ENCODE measurements at places on chromosomes 1 and 21.

DNA sequence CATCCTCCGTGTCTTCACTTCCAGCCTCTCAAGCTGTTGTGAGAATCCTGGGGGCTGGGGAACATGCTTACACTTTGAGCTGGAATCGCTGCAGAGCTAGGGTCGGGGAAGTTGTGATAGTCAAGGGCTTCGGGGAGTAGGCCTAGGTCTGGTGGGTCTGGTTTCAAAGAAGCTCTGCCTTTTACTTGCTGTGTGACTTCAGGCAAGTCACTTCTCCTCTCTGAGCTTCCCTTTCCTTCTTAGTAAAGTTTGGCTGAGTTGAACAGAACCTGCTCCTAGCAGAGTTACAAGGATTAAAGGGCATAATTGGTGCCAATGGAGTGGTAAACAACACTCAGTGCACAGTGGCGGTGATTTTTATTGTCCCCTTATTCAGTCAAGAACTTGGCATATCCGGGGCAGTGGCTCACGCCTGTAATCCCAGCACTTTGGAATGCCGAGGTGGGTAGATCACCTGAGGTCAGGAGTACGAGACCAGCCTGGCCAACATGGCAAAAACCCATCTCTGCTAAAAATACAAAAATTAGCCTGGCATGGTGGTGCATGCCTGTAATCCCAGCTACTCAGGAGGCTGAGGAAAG lies 25.7 kb downstream of the ARHGEF19 start:
- no peak for DNase-seq

GRCh38 chr1:15543251-15543588 lies 16.6 kb downstream of the DNAJC16 start:
- no peak for DNase-seq

DNA sequence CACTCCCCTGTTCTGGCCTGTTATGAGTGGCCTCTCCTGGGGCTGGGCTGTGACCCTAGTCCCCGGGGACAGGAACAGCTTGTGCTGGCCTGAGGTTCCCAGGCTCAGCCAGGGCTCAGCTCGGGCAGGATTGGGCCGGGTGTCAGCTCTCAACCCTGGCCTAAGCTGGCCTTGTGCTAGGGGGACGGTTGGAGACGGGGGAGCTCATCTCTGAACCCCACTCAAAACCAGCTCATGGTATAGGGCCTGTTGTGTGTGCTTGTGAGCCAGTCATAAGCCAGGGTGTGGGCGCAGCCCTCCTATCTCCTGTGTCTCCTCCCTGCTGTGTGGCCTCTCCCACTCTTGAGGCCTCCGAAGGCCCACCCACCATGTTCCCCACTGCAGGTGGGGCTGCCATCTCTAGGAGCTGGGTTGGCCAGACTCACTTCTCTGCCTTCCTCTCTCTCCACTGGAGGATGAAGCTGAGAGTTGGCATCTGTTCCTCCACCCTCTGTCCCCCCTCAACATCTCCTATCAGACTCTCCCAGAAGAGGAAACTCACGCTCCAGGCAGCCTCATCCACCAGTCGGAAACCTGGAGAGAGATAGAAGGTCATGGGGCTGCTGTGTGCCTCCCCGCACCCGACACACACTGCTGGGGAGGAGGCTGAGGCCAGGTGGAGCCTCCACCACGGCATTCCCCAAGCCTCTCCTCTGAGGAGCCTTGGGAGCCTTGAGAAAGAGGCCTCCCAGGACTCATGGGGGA lies 1.4 kb downstream of the PEAR1 start:
- no peak for DNase-seq

- DNase-seq, result no peak
Measured at GRCh38 chr1:7177438-7178146, 392.3 kb downstream of the CAMTA1 start.

GRCh38 chr1:21659099-21659923 lies 9.8 kb downstream of the RAP1GAP start:
- DNase-seq, result peak; percentile 82

DNA sequence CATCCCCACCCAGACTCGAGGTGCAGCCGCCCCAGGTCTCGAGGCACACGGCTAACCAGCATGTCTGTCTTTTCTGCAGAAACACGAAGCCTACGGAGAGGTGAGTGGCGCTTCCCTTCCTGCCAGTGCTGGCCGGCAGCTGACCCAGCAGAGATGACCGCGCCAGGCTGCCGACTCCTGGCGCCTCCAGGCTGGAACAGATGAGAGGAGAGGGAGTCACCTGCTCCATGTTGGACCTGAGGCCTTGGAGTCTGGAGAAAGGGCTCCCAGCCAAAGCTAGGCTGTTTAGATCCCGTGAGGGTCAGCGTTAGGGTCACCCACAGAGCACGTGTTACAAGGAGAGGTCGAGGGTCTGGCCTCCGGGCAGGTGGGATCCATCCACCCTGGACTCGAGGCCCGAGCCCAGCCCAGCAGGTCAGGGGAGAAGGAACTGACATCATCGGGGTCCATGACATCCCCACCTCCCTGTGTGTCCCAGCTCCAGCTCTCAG lies 14.9 kb downstream of the COL6A2 start:
- DNase-seq, result no peak

DNA sequence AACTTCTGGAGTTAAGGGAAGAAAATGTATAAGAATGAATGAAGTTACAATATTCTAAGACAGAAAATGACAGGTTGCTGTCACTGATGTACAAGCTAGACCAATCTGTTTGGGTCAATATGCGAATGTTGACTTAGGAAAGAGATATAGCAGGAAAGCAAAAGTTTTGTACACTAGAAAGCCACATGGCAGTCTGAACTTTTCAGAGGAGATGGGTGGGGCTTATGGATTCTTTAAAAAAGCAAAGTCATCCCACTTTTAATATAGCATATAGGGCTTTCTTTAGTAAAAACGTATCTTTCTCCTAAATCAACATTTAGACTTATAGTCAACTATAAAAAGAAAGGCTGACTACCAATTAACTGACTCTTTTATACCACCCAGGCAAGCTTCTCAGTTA lies 381.2 kb downstream of the PTPRC start:
- no peak for DNase-seq

DNA sequence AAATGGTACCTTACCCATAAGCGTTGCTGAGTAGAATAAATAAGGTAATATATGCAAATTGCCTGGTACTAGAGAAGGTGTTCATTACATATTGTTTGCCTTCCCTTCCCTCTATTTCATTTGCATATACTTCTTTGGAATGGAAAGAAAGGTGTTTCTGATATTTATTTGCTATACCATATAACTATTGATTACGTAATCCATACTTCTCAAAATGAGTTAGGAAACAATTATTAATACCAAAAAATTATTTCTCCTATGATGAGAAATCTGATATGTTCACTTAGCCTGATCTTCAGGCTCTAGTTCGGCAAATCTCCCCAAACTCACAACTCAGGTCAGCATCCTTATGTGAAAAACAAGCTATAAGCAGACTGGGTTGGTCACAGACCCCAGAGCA lies 119.3 kb downstream of the DAB1 start:
- no peak for DNase-seq

DNA sequence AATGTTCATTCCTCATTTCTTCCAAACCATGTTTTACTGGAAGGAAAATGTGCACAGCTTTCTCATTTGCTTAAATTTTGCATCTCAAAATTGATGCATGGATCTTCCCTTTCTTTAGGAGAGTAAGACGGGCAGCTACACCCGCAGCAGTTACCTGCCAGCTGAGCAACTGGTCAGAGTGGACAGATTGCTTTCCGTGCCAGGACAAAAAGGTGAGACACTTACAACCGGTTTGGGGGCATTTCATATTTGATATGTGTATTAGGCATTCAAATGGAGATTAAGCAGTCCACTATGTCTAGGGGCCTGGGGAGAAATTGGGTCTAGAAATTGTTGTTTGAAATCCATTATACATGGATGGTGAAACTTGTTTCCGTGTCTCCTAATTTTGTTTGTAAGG lies 12.9 kb downstream of the C8A start:
- no peak for DNase-seq

DNA sequence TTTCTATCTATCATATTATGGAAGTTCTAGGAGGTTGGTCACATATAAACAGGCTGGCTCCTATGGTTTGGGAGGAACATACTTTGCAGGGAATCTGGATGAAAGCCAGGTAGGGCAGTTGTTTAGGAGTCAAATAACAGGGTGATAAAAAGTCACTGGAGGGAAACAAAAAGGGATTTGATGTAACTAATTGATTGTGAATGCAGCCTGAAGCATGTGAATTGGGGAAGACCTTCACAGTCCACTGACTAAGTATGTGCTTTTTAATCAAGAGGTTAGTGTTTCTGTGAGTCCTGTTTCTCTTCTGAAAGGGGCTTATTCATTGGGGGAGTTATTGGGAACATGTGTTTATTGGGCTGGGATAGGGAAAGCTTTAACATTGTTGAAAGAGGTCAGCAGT lies 41.3 kb downstream of the HMCN1 start:
- peak; percentile 63 for DNase-seq

DNA sequence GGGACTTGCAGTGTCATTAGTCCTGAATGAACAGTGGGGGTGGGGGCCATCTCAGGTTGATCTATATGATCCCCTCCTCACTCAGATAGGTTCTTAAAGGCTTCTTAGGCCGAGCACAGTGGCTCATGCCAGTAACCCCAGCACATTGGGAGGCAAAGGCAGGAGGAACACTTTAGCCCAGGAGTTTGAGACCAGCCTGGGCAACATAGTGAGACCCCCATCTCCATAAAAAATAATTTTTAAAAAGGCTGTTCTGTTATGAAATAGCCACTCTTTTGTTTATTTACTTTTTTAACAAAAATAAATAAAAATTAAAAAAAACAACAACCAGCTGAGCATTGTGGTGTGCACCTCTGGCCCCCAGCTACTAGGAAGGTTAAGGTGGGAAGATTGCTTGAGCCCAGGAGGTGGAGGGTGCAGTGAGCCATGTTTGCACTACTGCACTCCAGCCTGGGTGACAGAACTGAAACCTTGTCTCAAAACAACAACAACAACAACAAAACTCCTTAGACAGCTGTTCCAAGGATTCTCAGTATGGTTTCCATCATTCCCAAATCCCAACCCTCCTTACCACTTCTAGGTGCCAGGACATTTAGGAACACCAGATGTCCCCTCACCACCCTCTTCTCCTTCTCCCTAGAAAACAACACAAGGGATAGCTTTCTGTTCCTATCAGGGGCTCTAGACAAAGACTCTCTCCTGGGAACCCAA lies 2.0 kb upstream of the TRAPPC3 start:
- no peak for DNase-seq

GRCh38 chr1:230142608-230143210 lies 75.7 kb downstream of the GALNT2 start:
- no peak for DNase-seq

- no peak for DNase-seq
Measured at GRCh38 chr21:39681257-39681656, 63.7 kb upstream of the IGSF5 start.

GRCh38 chr1:209723756-209724693 lies 19.4 kb downstream of the HSD11B1 start:
- no peak for DNase-seq

DNA sequence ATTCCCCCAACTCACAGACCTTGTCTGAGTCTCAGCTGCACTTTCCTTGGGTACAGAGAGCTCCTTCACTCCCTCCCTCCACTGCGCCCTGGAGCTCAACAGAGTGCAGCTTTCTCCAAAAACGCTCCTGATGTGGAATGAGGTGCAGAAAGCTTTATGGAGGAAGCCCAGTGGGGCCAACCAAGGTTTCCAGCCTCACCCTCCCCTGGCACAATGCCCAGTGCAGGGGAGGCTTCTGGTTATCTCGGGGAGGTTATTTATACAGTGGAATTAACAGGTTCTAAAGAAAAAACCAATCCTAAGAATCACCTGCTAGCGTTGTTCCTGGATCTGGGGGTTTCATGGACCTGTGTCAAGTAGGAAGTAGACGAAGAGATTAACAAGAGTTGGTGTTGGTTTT lies at the start of gene ITLN1:
TSS of gene ITLN1 (minus strand) at position 139 of the 400 bp plus-strand sequence. CDS start 303 bp downstream, outside the sequence.
- no peak for DNase-seq

GRCh38 chr1:6502000-6502891 lies 10.8 kb upstream of the PLEKHG5 start:
- no peak for DNase-seq

DNA sequence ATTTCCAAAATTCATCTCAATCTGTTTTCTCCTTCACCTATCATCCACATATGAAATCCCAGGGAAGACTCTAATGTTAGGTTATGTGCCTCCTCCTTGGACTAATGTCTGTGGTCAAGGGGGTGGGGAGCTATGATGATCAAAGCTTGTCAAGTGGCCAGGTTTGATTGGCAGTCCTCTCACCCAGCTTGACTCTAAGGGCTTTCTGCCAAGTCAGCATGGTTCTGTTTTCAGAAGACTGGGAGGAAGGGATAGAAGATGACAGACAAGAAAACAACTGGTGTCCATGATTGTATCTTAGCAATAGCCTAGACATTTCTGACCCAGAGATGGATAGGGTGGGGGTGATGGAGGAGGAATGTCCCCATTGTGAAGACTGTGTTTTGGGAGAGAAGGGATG lies 9.1 kb upstream of the THEM5 start:
- no peak for DNase-seq

DNA sequence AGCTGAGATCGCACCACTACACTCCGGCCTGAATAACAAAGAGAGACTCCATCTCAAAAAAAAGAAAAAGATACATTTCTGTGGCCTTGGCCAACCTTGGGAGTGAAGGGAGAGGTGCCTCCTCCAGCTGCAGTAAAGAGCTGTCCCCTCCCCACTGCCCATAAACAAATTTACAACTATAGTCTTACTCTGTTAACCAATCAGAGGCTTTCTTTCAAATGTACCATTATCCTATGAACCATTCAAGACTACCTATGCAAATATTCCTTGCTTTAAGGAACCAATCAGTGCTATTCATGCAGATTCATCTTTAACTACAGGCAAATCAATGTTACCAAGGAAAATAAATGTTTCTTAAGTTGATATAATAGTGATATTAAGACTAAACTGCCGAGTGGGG lies 1.0 kb downstream of the CELA2B start:
- no peak for DNase-seq

DNA sequence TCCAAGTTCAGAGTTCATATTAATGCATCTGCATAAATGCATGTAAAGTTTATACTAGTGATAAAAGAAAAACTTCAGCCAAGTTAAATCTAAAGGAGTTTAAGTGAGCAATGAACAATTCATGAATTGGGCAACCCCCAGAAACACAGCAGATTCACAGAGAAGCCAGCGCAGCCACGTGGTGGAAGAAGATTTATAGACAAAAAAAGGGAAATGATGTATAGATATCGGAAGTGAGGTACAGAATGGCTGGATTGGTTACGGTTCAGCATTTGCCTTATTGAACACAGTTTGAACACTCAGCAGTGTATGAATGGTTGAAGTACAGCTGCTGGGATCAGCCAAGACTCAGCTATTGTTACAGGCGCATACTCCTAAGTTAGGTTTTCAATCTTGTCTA lies 5.7 kb downstream of the AK5 start:
- no peak for DNase-seq

DNA sequence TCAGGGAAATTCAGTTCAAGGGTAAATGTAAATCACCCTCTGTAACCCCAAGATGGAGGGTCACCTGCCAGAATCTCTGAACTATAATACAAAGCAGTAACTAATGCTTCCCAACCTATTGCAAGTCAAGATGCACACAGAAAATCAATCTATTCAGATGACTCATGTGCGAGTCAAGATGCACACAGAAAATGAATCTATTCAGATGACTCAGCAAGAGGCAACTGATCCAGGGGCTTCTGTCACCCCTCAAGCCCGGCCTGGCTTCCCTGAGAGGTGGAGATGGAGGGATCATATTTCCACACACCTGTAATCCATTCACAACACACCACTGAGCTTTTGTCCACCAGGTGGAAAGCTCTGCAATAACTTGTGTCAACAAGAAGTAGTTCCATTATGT lies 17.4 kb upstream of the HIVEP3 start:
- DNase-seq, result peak; percentile 88

GRCh38 chr1:30890502-30891226 lies 17.9 kb downstream of the SDC3 start:
- no peak for DNase-seq
